Hypothalamus (tissue), 51 donors: ENCODE measurements at places on chromosomes 4 and X.
A peak's percentile ranks its signal among the peaks of the same experiment; 100 is the strongest.

DNA sequence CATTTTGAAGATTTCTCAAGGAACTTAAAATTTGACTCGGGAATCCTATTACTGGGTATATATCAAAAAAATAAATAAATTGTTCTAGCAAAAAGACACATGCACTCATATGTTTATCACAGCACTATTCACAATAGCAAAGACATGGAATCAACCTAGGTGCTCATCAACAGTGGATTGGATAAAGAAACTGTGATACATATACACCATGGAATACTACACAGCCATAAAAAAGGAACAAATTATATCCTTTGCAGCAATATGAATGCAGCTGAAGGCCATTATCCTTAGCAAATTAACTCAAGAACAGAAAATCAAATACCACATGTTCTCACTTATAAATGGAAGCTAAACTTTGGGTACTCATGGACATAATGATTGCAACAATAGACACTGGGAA, 97.4 kb downstream of the CENPC start:
- no peak for DNase-seq

- DNase-seq: no peak
Measured at GRCh38 chr4:161647757-161648156, 516.0 kb downstream of the FSTL5 start.

DNA sequence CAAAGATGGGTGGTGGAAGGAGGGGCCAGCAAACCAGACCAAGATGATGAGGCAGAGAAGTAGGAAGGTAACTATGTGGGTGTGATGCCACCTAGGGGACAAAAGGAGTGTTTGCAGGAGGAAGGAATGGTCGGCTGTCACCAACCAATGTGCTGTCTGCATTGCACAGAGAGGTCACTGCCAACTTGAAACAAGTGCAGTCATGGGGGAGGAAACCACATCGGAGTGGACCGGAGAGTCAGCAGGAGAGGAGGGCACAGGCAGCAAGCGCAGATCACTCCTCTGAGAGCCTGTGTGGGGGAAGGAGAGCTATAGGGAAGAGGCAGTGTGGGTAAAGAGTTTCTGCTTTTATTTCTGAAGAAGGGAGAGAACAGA, 38.5 kb upstream of the FGFBP2 start:
- peak; percentile 43 for DNase-seq

DNA sequence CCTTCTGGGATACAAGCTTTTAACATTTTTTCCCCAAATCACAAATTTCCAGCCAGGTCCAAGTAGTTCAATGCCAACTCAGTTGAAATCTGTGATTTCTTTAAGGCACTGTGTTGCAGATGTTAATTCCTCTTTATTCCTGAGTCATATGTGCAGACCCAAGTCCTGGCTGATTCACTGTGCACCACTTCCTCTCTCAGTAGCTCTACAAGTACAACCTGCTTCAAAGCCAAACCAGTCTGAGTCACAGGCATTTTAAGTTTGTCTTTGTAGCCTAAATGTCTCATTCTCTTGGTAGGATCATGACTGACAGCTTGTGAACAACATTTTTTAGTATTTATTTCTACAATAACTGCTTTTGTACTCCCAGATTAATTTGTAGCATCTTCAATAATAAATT, 165.6 kb upstream of the S100G start:
- DNase-seq: no peak

DNA sequence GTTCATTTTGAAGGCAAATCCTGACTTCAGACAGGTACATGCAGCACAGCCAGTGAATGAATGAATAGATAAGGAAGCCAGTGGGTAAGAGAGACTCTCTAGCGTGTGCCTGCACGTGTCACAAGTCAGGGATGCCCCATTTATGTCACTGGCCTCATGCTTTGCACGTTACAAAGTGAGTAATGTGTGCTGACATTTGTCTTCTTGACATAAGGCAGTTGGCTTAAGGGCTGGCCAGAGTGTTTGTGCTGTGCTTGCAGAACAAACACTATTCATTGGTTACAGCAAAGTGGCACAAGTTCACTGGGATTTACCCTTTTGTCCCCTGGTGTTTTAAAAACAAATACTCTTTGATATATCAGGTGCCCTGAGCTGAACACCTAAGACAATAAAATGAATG, 55.9 kb downstream of the CRMP1 start:
- no peak for DNase-seq

DNA sequence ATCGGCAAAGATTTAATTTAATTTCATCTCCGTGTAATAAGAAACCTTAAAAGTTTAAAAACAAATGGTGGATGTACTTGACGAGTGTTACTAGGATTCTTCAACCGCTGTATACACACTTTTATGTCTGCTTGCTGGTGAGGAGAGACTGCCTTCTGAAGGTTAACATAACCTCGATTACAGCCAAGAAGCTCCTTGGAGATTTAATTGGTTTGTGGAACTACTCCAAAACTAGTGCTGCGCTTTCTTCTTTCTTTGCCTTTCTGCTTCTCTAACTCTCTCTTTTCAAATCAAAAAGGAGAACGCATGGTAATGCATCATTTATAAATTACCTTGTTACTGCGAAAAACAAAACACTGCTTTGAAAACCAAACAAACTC, 109.0 kb downstream of the ANTXR2 start:
- no peak for DNase-seq

- peak; percentile 84 for DNase-seq
Measured at GRCh38 chr4:158209825-158210807, at the start of gene TMEM144. Gene TMEM144, plus strand, starts transcription at chr4:158210486. Its CDS starts 2,182 bp downstream, at chr4:158212668.

DNA sequence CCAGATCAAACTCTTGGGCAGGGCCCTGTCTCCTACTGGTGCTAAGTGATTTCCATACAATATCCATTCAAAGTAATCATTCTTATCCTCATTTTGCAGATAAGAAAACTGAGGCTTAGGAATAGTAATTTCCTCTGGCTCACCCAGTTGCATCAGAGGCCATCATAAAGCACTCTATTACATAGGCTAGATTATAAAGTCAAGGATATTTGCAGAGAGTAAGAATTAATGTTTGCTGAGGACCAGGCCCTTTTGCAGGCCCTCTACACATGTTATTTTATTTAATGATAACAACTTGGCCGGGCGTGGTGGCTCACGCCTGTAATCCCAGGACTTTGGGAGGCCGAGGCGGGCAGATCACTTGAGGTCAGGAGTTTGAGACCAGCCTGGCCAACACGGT, 316.8 kb downstream of the ZNF674 start:
- DNase-seq: no peak

DNA sequence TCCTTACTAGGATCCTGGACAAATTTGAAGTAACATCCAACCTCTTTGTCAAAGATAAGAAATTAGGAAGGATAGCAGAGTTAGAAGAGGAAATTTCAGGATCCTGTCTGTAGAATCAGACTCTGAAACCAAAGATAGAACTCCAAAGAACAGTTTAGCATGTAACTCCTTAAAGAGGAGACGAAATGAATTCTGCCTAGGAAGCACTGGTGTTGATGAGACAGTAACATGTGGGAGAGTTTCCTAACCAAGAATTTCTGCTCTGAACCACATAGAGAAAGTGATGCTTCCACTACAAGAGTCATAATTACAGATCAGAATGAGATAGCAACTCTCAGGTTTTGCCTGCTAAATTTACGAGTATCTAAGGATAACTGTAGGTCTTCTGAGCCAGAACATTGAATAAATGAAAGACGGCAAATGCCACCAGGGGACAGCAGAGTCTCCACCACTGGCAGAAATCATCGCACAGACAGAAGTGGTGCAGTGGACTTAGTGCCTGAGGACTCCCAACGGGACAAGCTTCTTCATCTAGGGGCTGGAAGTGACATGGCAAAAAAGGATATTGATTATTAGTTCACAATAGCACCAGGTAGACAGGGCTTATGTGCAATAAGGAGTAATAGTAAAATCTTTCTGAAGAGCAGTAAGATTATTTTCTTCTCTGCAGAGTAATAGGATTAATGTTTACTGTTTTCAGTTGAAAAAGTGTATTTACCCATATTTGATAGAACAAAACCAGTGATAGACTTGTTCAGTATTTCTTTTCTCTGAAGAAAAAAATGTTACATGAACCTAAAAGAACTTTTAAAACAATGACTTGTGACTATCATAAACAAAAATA, 6.7 kb upstream of the PPID start:
- DNase-seq: no peak

DNA sequence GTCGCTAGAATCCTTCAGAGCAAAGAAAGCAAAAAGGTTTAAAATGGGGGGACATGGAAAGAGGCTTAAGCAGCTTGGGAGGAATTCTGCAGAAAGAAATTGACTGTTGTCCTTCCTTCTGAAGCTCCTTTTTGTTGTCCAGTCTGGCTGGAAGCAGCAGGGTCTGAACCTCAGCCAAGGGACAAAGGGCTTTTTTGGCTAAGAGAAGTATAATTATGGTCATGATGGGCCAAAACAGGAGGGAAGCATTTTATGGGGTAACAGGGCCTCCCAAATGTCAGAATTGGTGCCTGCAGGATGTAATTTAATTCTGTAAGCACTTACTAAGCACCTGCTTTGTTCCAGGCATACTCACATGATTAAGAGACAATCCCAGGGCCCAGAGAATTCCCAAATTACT, 74.2 kb upstream of the CPEB2 start:
- DNase-seq: no peak

GRCh38 chr4:112029771-112030171, 115.5 kb upstream of the FAM241A start:
- no peak for DNase-seq

DNA sequence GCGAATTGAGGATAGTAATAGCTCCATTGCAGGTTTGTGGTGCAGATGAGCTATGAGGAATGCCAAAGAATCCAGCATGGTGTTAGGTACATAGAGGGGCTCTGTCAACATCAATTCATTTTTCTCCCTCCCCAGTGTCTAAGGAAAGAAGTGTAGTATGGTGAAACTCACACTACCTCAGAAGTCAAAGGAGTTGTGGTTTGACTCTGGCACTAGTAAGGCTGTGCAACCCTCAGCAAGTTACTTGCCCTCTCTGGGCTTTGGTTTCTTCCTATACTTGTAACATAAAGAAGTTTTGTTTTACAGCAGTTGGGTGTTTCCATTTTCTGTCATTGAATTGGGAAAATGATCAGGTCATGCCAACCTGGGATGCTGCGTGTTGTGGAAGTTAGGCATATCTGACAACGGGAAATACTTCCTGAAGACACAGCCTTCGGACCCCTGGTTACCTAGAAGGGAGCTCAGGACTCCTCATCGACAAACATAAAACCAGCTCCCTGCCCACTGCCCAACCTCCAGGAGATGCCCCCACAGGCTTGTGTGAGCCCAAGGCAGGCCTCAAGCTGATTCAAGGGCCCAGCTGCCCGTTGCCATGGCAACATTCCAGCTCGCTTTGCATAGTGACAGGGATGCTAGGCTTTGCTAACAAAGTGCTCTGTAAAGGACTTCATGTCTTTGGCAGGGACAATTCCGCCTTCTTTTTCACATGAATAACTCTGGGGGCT, 71.4 kb downstream of the RTL5 start:
- DNase-seq: peak; percentile 25

GRCh38 chr4:42655269-42655637, 1.7 kb downstream of the ATP8A1 start:
- no peak for DNase-seq

GRCh38 chrX:338281-338835, 19.8 kb upstream of the GTPBP6 start:
- no peak for DNase-seq

GRCh38 chr4:56245547-56246232, 141.6 kb downstream of the AASDH start:
- DNase-seq: no peak

GRCh38 chrX:23935106-23935505, 27.3 kb downstream of the CXorf58 start:
- no peak for DNase-seq

DNA sequence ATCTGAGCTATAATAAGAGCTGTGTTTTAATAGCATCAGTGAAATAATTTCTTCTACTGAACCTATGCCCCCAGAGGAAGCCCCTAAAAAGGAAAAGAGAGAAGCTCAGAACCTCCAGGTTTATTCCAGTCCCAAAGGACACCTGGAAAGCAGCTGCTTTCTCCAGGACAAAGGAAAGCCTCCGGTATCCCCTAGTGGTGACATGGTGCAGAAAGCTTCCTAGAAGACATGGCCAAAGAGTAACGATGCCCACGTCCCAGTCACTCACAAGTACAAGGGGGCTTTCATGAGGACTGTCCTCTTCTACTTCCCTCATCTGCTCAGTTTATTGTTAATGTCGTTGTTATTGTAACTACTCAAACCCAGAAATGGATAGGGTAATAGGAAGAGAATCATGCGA, 343.9 kb downstream of the UNC5C start:
- DNase-seq: no peak

DNA sequence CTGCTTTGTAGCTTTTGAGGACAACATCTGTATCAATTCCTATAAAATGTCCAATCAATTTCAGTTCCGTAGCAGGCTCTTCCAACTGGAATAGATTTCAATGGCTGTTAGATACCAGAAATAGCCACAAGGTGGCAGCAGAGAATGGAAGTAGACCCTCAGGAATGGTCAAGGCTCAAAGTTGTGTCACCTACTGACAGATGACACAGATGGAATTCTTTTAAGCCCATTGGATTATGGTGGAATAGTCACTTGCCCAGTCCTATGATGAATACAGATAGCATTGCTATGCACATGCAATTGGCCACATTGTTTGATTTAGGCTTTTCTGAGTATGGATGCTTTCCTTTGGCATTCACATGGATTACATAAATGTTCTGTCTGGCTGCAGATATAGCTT, 130.4 kb upstream of the RADX start:
- no peak for DNase-seq

DNA sequence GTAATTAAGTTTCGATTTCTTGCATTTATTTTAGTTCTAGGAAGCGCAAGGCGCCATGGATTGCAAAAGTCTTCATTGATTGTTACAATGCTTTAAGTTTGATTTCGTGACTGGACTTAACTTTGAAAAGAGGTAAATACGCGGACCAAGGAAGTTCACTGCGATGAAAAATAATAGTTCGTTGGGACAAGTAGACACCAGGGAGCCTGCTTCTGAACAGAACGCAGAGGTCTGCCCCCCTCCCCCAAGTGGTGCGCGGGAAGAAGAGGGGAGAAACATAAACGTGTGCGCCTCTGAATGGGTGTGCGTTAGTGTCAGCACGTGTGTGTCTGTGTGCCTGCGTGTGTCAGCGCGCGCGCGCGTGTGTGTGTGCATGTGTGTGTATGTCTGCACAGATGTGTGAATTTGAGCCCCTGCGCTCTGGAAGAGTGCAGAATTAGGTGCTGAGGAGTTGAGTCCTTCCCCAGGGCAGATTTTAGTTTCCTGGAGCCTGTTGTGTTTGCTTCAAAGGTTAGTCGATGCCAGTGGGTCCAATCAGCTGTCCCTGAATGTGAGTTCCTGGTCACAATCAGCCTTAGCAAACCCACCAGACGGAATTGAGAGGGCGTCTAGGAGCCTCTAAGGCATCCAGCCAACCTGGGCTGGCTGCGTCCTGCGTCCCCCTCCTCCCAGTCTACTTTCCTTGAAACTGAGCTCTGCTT, 5.8 kb upstream of the POU4F2 start:
- no peak for DNase-seq

DNA sequence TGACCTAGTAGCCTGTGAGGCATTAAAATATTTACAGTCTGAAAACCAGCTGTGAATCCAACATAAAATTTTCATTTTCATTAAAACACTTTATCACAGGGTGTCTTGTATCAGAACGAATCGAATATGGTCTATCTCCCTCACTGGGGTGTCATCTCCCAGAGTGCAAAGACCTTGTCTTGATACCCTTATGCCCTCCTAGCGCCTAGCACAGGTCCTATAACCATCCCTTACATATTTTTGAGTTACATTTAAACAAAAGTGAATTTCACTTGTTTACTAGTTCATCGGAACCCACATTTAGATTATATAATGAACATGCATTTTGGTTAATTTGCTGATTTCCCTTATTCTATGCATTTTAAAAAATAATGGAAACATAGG, 14.0 kb downstream of the DIPK2B start:
- DNase-seq: no peak
